ENCODE measurements at places on chromosomes 2 and 18.

DNA sequence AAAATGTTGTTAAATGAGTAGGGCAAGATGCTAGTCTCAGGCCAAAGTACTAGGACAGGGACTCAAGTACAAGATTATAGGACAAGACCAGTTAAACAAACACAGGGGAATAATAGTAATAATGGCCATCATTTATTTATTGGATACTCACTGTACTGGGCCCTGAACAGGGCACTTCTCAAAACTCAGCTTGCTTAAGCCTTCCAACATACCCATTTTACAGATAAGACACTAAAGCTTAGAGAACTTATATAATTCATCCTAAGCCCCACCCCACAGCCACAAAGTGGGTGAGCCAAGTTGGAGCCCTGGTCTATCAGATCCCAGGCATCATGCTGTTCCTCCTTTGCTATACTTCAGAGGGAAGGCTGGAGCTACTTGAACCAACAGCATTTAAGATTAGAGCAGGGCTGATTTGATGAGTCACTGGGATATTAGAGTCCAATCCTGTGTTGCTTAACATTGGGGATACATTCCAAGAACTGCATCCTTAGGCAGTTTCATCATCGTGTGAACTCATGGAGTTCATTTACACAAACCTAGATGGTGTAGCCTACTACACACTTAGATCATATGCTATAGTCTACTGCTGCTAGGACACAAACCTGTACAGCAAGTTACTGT, 153.6 kb downstream of the MTCL1 start:
- DNase-seq, result no peak

DNA sequence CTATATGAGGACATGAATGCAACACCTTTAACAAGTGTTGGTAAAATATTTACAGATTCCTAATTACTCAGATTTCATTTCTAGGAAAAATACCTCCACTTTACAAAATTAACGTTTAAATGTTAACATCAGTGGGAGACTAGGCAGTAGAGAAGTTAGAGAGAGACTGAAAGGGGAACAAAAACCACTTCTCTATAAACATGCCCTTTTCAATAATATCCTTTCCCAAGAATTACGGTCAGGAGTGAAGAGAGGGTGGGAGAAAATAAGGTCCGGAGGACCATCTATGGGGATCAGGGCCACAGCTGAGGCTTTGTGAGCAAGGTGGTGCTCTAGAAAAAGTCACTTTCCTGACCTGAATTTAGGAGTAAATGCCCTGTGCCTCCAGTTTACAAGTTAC, 65.3 kb upstream of the WIPF1 start:
- no peak for DNase-seq

DNA sequence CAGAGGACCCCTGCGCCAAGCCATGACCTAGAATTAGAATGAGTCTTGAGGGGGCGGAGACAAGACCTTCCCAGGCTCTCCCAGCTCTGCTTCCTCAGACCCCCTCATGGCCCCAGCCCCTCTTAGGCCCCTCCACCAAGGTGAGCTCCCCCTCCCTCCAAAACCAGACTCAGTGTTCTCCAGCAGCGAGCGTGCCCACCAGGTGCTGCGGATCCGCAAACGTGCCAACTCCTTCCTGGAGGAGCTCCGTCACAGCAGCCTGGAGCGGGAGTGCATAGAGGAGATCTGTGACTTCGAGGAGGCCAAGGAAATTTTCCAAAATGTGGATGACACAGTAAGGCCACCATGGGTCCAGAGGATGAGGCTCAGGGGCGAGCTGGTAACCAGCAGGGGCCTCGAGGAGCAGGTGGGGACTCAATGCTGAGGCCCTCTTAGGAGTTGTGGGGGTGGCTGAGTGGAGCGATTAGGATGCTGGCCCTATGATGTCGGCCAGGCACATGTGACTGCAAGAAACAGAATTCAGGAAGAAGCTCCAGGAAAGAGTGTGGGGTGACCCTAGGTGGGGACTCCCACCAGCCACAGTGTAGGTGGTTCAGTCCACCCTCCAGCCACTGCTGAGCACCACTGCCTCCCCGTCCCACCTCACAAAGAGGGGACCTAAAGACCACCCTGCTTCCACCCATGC, 3.0 kb downstream of the PROC start:
- peak; percentile 46 for DNase-seq

GRCh38 chr2:188450732-188451483, 159.2 kb downstream of the GULP1 start:
- DNase-seq, result no peak

- DNase-seq, result peak; percentile 57
These were observed 91.0 kb downstream of the ICA1L start for GRCh38 chr2:202780514-202781021.

- no peak for DNase-seq
These were observed 70.8 kb downstream of the TNP1 start for GRCh38 chr2:216789081-216789480.

- no peak for DNase-seq
These were observed 359.3 kb downstream of the CMPK2 start for GRCh38 chr2:6506361-6506794.
